ENCODE measurements at places on chromosomes 13 and 19.

DNA sequence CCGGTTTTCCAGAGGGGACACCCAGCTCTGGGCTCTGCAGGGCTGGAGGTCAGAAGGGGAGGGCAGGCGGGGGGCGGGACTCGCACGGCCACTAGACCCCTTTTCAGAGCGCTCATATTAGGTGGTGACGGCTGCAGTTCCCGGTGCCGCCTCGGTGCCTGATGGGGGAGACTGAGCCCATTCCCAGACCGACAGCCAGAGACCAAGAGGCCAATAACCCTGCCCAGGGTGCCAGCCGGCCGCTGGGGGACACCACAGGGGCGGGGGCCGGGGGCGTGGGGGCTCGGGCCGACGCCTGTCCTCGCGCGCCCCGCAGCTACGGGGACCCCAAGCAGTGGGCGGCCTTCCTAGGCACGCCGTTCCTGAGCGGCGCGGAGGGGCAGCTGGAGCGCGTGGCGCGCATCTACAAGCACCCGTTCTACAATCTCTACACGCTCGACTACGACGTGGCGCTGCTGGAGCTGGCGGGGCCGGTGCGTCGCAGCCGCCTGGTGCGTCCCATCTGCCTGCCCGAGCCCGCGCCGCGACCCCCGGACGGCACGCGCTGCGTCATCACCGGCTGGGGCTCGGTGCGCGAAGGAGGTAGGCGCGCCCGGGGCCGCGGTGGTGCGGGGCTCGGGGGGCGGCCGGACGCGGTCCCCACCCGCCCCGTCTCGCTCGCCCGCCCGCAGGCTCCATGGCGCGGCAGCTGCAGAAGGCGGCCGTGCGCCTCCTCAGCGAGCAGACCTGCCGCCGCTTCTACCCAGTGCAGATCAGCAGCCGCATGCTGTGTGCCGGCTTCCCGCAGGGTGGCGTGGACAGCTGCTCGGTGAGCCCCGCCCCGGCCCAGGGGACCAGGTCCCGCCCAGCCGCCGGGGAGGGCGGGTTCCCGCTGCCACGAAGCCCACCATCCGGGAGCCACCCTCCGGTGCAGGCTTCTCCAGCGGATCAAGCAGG is 2.4 kb downstream of the TIMM13 start:
- peak; percentile 40 for DNase-seq

DNA sequence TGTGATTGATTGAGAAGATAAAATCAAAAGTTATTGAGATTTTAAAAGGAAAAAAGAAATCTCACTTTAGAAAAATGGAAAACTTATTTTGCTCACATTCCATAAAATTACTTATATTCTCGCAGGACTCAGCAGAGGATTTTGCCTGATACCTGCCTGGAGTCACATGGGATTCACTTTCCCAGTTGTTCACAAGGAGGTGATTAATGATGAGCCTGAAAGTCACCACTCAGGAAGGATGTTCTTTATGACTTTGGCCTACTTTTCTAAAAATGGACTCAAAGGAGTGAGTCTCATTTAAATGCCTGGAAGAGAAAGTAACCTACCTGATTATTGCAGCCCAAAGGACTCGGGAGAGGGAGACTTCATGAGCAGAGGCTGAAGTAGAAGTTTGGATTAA is 34.5 kb upstream of the FAM216B start:
- no peak for DNase-seq

GRCh38 chr13:32124743-32125142 is 93.2 kb downstream of the FRY start:
- no peak for DNase-seq

DNA sequence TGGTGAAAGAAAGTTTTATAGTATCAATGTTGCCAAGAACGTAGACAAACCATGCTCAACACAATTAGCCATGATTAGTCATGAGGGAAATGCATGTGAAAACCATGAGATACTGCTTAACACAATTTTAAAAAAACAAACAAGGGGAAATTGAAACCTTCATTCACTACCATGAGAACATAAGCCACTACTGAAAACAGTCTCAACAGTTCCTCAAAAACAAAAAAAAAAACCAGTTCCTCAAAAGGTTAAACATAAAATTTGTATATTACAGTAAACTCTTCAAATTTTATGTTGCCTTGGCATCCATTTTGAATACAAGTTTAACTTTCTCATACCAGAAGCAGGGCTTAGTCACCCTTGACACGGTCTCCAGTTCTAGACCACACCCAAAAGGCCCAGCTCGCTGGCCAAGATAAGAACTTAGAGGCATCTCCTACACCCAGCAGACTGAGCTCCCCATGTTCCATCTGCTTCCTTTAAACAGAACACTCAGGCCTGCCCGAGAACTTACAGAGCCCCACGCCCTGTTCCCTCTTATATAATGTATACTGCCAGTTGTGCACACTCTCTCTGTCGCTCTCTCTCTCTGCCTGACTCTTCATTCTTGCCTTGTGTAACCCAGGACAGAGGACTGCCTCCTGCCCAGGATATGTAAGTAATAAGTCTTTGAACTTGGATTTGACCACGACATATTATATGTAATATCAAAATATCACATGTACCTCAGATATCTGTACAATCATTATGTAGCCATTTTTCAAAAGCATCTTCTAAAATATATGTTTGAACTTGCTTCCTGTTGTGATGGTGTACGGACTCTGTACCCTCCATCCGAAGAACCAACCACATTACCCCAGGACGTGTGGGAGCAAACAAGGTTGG is 67.4 kb downstream of the STK24 start:
- peak; percentile 88 for DNase-seq

DNA sequence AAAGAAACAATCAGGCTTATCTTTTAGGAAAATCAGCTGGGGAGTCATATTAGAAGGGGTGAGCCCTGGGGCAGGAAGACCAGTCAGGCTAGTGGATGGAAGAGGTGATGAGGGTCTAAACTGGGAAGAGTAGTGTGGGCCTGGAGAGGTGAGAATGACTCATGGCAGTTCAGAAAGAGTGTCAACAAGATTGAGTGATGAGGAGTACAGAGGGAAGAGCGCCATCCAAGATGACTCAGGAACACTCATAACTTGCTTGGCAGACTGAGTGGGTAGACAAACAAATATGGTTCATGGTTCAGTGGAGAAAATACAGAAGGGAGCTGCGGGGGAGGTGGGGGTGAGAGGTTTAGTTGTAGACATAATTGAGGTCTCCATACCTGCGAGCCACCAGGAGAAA is 17.3 kb upstream of the CLDN10 start:
- peak; percentile 9 for DNase-seq

GRCh38 chr13:83471011-83471410 is 411.3 kb downstream of the SLITRK1 start:
- no peak for DNase-seq
